AG09309 (cell line): ENCODE measurements at places on chromosomes 4 and X.

DNA sequence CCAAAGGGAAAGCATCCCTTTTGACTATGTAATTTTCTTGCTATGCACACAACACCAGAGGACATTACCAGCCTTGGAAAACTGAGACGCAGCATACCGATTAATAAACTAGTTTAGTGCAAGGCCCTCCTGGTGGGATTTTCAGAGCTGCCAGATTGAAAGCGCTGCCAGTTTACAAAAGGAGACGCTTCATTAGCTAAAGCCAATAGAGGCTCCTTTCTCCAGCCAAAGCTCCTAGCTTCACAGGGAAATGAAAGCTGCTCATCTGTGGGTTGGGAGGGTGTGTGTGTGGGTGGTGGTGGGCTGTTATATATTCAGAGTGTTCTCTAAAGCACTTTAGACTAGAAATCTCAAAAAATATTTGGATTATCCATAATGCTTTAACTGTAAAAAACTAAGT, 32.4 kb downstream of the SPANXN4 start:
- no peak for DNase-seq

- DNase-seq: no peak
Measured at GRCh38 chrX:117429501-117429900, 687.1 kb downstream of the KLHL13 start.

- DNase-seq: no peak
Measured at GRCh38 chrX:74779175-74779574, 146.1 kb downstream of the NEXMIF start.

- DNase-seq: no peak
Measured at GRCh38 chrX:66020631-66021334, 19.1 kb downstream of the VSIG4 start.

DNA sequence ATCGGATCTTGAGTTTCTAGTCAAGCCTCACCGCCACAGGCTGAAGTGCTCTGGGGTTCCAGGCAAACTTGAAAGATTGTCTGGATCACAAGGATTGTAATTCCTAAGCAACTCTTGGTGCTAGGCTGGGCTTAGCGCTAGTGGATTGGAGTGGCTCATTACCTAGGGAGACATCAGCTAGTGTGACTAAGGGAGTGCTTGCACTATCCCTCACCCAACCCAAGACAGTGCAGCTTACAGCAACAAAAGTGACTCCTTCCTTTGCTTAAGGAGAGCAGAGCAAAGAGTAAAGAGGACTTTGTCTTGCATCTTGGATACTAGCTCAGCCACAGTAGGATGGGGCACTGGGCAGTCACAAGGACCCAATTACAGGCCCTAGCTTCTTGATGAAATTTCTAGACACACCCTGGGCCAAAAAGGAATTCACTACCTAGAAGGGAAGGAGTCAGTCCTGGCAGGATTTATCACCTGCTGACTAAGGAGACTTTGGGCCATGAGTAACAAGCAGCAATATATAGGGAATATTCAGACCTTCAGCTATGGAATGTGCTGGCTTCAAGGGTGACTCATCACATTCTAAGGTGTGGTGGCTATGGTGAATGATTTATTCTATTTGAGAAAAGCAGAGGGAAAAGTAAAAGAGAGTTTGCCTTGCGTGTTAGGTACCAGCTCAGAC, 1212.4 kb downstream of the PCDH18 start:
- no peak for DNase-seq

GRCh38 chr4:152462047-152462446, 73.8 kb downstream of the FBXW7 start:
- no peak for DNase-seq

GRCh38 chr4:183201331-183201730, 102.3 kb downstream of the WWC2 start:
- peak; percentile 2 for DNase-seq

- DNase-seq: no peak
Measured at GRCh38 chr4:147194114-147194513, 248.4 kb upstream of the TTC29 start.

DNA sequence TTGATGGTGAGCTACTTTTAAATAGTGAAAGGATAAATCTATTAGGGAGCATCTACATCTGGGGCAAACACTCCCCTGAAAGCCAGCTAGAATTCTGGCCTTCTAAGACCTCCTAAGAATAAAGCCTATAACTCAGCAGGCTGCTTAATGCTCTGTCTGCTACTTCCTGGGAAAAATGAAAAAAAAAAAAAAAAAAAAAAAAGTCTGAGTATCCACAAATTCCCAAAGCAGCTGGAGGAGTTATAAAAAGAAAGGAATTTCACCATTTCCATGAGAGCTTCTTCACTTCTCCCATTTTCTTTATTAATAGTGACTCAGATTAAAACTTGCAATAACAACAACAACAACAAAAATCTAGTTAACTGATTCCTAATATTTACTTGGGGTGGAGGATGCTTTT, 511.2 kb downstream of the INPP4B start:
- DNase-seq: no peak
